Glutamatergic neuron (in vitro differentiated cells): ENCODE measurements at places on chromosomes 3 and 15. TPM values are rescaled to one million over a fixed set of nuclear protein-coding genes. Genes with fewer than 3 reads are reported as not detected.
A peak's percentile ranks its signal among the peaks of the same experiment; 100 is the strongest.

Gene HDC
- not detected for total RNA-seq

Gene KY
- not detected for total RNA-seq

Gene FRMD4B
- total RNA-seq, result 3.9 TPM

Gene TTLL13
- not detected for total RNA-seq

Gene CDHR4
- total RNA-seq, result not detected

Gene CD276
- total RNA-seq, result 192 TPM

Gene MAPKAPK3
- 10.7 TPM for total RNA-seq

Gene MSL2
- 32.8 TPM for total RNA-seq

Gene ZNF80
- not detected for total RNA-seq

Gene CISH
- 6.0 TPM for total RNA-seq

Gene KCNAB1
- 16.5 TPM for total RNA-seq

Gene PLA1A
- not detected for total RNA-seq

GRCh38 chr15:95864467-95864886 lies 466.0 kb upstream of the NR2F2 start:
- no peaks in the 10 kb centered on the region for H3K36me3 ChIP-seq
- H3K4me1 ChIP-seq, result no peaks in the 10 kb centered on the region
- no peaks in the 10 kb centered on the region for H3K27me3 ChIP-seq
- H3K4me3 ChIP-seq, result no peak overlapping the region
- no peak overlapping the region for H3K27ac ChIP-seq

DNA sequence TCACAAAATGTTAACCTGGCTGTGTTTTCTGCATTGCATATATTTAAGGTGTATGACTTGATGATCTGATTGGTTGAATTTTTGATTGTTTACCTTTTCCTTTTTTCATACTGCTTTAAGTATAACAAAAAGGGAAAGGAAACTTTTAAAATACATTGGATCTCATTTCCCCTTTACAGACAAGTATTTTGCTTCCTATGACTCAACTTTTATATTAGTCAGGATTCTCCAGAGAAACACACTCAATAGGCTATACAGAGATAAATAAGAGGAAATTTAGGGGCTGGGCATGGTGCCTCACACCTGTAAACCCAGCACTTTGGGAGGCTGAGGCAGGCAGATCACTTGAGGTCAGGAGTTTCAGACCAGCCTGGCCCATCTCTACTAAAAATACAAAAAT lies 205.8 kb downstream of the TJP1 start:
- H3K27ac ChIP-seq, result no peak overlapping the region
- no peaks in the 10 kb centered on the region for H3K36me3 ChIP-seq
- peaks cover 3% of the 10 kb centered on the region for H3K4me1 ChIP-seq
- DNase-seq, result no peak
- no peak overlapping the region for H3K4me3 ChIP-seq
- H3K27me3 ChIP-seq, result peaks cover 2% of the 10 kb centered on the region

DNA sequence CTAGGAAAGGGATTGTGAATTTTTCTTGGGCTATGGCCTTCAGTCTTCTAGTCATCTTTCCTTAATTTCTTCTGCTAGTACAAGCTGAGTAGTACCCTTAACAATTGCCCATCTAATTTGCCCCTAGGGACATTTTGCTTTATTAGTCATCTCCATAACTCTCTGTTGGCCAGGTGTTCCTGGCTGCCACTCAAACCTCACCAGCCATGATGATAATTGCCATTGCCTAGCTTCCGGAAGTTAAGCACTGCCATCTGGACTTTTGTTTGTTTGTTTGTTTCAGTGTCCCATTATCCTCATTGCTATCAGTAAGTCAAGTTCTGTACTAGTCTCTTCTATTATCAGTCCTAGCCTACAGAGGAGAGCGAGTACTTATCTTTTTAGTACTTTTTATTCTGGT lies 36.6 kb upstream of the UBL7 start:
- peak overlapping the region; percentile 53 for H3K27ac ChIP-seq
- DNase-seq, result no peak
- H3K27me3 ChIP-seq, result peaks cover 3% of the 10 kb centered on the region
- no peaks in the 10 kb centered on the region for H3K36me3 ChIP-seq

- H3K4me1 ChIP-seq, result peaks cover 5% of the 10 kb centered on the region
- no peaks in the 10 kb centered on the region for H3K36me3 ChIP-seq
- H3K27me3 ChIP-seq, result no peaks in the 10 kb centered on the region
- no peak overlapping the region for H3K4me3 ChIP-seq
- H3K27ac ChIP-seq, result no peak overlapping the region
These were observed 50.9 kb upstream of the MRPL3 start for GRCh38 chr3:131553495-131554247.

DNA sequence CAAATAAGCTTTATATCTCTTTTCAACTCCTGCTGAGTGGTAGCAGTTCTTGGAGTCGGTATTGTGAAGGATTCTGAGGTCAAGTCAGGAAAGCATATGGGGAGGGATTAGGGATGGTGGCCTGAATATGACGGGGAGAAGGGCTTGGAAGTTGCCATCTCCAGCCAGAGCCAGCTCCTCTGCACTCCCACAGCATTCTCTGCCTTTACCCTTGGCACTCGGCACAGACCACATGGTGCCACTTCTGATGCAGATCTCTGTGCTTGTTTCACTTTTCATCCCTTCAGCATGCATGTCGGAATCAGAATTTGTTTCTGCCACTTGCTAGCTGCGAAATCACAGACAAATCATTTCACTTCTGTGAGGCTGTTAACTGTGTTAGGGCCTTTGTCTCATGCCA lies 52.5 kb downstream of the RAB11A start:
- H3K36me3 ChIP-seq, result no peaks in the 10 kb centered on the region
- DNase-seq, result no peak
- no peak overlapping the region for H3K4me3 ChIP-seq
- peaks cover 2% of the 10 kb centered on the region for H3K27me3 ChIP-seq
- H3K4me1 ChIP-seq, result no peaks in the 10 kb centered on the region
- no peak overlapping the region for H3K27ac ChIP-seq

GRCh38 chr3:44995142-44995770 lies 19.2 kb downstream of the EXOSC7 start:
- H3K4me3 ChIP-seq, result peak overlapping the region; percentile 69
- H3K36me3 ChIP-seq, result no peaks in the 10 kb centered on the region
- no peak for DNase-seq
- H3K27ac ChIP-seq, result peak overlapping the region; percentile 90
- H3K27me3 ChIP-seq, result peaks cover 2% of the 10 kb centered on the region

DNA sequence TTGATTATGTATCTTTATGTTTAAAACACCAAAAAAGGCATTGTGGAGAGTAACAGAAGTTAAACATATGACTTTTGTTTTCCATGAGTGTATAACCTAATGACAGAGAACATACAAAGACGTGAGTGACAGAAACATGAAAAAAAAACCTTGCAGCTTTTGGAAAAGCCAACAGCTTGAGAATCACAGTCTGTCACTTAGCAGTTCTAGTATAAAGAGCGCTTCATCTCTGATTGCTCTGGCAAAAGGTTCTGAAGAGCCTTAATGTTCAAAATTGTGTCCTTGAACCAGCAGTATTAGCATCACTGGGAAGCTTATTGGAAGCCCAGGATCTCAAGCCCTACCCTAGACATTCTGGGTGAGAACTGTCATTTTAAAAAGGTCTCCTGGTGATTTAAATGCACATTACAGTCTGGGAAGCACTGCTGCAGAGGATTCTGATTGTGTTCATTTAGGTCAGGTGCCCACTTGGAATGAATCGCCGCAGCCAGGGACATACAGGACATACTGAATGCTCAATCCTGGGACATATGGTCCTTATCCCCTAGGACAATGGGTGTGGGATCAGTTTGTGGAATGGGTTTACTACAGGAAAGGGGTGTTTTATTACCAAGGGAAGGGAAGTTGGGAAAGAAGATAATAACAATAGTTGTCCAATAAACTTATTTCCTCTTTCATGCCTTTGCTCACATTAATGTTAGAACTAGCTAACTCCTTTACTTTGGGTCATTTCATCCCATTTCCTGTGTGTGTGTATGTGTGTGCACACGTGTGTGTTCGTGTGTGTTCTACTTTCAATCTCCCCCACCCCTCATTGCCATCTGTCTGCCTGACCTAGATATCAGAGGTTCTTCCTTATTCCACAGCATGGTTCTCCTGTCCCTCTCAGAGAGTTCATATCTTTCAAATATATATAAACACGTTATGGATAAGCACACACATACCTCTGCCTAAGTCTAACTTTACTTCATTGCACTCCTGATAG lies 55.0 kb downstream of the LRRC49 start:
- DNase-seq, result no peak
- no peak overlapping the region for H3K27ac ChIP-seq
- no peaks in the 10 kb centered on the region for H3K4me1 ChIP-seq
- no peaks in the 10 kb centered on the region for H3K27me3 ChIP-seq
- no peak overlapping the region for H3K4me3 ChIP-seq

GRCh38 chr15:45611305-45611704 lies 23.5 kb upstream of the SQOR start:
- H3K27ac ChIP-seq, result no peak overlapping the region
- no peaks in the 10 kb centered on the region for H3K4me1 ChIP-seq
- DNase-seq, result no peak
- H3K4me3 ChIP-seq, result no peak overlapping the region

- H3K27ac ChIP-seq, result no peak overlapping the region
- no peak for DNase-seq
- no peaks in the 10 kb centered on the region for H3K36me3 ChIP-seq
- H3K4me3 ChIP-seq, result no peak overlapping the region
- H3K27me3 ChIP-seq, result no peaks in the 10 kb centered on the region
These were observed 45.7 kb upstream of the INO80 start for GRCh38 chr15:41161736-41162135.

DNA sequence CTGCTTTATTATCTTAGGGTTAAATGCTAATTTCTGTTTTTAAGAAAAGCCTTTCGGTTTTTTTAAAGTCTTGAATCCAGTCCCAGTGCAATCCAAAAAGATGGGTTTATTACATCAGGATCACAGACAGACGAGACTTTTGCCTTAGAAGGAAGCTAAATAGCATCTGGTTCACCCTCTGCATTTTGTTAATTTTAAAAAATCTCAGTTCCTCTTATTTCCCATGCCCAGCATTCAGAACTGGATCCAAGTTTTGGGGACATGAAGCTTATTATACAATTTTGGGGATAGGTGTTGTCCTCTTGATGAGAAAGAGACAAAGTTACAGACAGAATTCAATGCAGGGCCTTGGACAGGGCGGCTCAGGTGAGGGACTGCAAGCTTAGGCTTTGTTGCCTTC lies 181.5 kb upstream of the LYSMD4 start:
- H3K27me3 ChIP-seq, result peaks cover 6% of the 10 kb centered on the region
- peaks cover 6% of the 10 kb centered on the region for H3K36me3 ChIP-seq
- H3K27ac ChIP-seq, result no peak overlapping the region
- no peak for DNase-seq
- H3K4me1 ChIP-seq, result peaks cover 2% of the 10 kb centered on the region
- no peak overlapping the region for H3K4me3 ChIP-seq

- H3K36me3 ChIP-seq, result no peaks in the 10 kb centered on the region
- H3K27me3 ChIP-seq, result no peaks in the 10 kb centered on the region
- no peak overlapping the region for H3K27ac ChIP-seq
- DNase-seq, result no peak
- no peak overlapping the region for H3K4me3 ChIP-seq
These were observed 75.9 kb upstream of the CADPS start for GRCh38 chr3:62951037-62951613.

DNA sequence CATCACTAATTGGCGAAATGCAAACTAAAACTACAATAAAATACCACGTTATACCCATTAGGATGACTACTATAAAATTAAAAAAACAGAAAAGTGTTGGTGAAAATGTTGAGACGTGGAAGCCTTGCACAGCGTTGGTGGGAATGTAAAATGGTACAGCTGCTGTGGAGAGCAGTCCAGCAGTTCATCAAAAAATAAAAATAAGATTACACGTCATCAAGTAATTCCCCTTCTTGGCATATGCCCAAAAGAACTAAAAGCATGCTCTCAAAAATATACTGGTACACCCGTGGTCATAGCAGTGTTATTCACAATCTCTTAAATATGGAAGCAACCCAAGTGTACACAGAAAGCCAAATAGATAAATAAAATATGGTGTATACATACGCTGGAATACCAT lies 71.8 kb upstream of the NDN start:
- H3K27me3 ChIP-seq, result peaks cover 1% of the 10 kb centered on the region
- no peak overlapping the region for H3K4me3 ChIP-seq
- H3K4me1 ChIP-seq, result no peaks in the 10 kb centered on the region
- no peaks in the 10 kb centered on the region for H3K36me3 ChIP-seq
- DNase-seq, result no peak
- H3K27ac ChIP-seq, result no peak overlapping the region
